ENCODE measurements at places on chromosomes 7 and 10. TPM values are rescaled to one million over a fixed set of nuclear protein-coding genes. Genes with fewer than 3 reads are reported as not detected.

CFTR gene
- total RNA-seq, result not detected

TFPI2 gene
- 250 TPM for total RNA-seq

LRMDA gene
- total RNA-seq, result 3.1 TPM

HSPB1 gene
- 1,385 TPM for total RNA-seq

GNA12 gene
- total RNA-seq, result 33.0 TPM

PNLIPRP2 gene
- total RNA-seq, result not detected

TAS2R16 gene
- not detected for total RNA-seq

PLXDC2 gene
- 0.02 TPM for total RNA-seq

UCN3 gene
- not detected for total RNA-seq

All from A549 treated with Mapracorat at 1 μM for 4 hours (cell line).